ENCODE measurements at places on chromosomes 7 and 10.

DNA sequence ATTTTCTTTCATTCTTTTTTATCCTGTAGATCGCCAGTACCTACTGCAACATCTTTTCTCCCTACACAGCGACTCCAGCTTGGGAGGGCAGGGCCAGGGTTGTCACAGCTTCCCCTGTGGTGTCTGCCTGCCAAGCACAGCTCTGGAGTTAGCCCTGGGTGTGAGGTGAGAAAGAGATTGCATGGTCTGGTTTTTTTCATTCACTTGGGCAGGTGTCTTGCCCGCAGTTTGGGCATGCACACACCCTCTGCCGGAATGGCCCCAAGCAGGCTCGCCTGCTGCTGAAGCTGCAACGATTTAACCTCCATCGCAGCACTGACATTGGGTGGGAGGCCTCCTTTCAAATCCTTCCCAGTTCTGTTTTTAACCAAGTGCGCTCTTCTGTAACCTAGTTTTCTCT lies 132.8 kb downstream of the WNT2 start:
- no peak for DNase-seq

DNA sequence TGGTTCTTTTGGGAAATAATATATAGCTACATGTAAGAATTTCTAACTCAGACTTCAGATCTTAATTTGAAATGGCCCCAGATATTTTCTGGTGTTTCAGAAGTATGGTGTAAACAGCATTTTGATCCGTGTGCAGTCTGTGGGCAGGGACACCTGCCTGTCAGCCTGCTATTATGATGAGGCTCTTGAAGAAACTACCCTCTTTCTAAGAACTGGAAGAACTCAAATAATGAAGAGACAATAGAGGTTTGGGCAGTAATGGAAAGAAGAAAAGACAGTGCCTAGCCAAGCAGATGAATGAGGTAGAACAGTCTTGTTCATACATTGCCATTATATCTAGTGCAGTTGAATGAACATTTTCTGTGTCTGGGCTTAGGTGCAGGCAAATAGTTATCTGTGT lies 256.6 kb downstream of the ARHGAP21 start:
- DNase-seq = no peak

DNA sequence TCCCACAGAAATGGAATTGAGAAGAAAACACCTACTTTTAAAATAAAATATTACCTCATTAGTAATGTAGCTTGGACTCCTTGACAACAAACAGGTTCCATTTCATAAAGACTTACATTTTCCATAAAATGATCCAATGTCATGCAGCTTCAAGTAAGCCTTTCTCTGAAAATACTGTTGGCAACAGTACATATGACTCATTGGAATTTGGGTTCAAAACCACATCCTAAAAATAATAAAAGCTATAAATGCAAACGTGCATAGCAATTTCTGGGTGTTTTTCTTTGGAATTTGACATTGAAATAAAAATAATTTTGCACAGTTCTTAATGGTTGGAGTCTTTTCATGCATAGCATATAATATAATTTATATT lies 47.9 kb downstream of the FHIP2A start:
- peak; percentile 21 for DNase-seq

- no peak for DNase-seq
Measured at GRCh38 chr7:143327903-143328302, 12.0 kb downstream of the CLCN1 start.

DNA sequence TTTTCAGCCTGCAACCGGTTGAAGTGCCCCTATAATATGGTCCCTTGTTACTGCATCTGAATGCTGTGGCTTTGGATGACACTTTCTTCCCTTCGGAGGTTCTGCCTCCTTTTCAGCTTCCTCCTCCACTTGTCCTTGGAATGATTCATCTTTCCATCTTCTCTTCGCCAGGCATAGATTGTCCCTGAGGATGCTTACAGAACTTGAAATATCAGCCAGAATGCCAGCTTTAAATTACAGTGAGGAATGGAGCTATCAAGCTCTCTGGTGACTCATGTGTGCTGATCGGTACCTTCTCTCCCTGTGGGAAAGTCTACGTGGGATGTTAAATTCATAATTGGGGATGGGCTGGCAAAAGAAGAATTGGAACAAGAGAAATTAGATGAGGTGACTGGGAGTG lies 45.9 kb upstream of the PDK4 start:
- DNase-seq = no peak

GRCh38 chr10:110967645-110968044 lies 48.2 kb downstream of the SHOC2 start:
- DNase-seq = no peak

- DNase-seq = no peak
Measured at GRCh38 chr10:33455029-33455428, 120.6 kb upstream of the NRP1 start.

- no peak for DNase-seq
Measured at GRCh38 chr10:12806228-12807095, 195.1 kb downstream of the CCDC3 start.

GRCh38 chr10:91162495-91163268 lies 57.8 kb upstream of the PCGF5 start:
- no peak for DNase-seq

GRCh38 chr10:12705943-12706342 lies 295.6 kb downstream of the CCDC3 start:
- peak; percentile 58 for DNase-seq

GRCh38 chr7:100827330-100828226 lies at the start of gene EPHB4:
Gene EPHB4 (minus strand): TSS chr7:100827523. CDS start chr7:100827030, 493 bp downstream.
- peak; percentile 72 for DNase-seq

GRCh38 chr7:86149024-86149665 lies 494.6 kb upstream of the GRM3 start:
- no peak for DNase-seq

DNA sequence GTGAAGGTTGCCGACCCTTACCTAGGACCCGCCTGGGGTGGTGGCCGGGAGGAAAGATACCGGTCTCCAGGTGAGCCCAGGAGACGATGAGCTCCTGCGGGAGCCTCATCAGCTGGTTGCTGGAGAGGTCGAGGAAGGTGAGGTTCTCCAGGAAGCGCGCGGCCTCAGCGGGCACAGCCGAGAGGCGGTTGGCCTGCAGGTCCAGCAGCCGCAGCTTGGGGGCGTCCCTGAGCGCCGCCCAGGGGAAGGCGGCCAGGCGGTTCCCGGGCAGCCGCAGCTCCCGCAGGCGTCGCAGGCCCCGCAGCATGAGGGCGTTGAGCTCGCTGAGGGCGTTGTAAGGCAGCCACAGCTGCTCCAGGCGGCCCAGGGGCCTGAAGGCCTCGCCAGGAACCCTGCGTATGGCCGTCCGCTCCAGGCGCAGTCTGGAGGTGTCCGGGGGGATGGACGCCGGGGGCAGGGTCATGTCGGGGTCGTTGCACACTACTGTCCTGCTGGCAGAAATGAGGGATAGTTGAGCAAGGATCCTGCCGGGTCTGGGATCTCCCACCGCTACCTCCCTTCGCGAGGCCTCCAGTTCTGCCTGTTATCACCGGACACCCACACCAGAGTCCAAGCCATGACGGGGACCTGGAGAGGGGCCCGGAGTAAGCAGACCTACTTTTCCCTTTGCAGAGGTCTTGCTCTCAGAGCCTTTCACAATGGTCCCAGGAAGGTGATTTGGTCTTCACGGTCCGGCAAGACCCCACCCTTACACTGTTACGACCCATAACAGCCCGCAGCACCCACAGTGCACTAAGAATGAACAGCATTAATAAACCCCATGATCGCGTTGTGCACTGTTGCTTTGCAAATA lies 3.9 kb downstream of the LRIT1 start:
- DNase-seq = no peak

GRCh38 chr7:4692055-4692454 lies 10.0 kb downstream of the FOXK1 start:
- DNase-seq = no peak

GRCh38 chr10:131689016-131689415 lies 211.8 kb upstream of the PPP2R2D start:
- DNase-seq = no peak

GRCh38 chr7:149000961-149001360 lies 27.3 kb downstream of the PDIA4 start:
- no peak for DNase-seq

DNA sequence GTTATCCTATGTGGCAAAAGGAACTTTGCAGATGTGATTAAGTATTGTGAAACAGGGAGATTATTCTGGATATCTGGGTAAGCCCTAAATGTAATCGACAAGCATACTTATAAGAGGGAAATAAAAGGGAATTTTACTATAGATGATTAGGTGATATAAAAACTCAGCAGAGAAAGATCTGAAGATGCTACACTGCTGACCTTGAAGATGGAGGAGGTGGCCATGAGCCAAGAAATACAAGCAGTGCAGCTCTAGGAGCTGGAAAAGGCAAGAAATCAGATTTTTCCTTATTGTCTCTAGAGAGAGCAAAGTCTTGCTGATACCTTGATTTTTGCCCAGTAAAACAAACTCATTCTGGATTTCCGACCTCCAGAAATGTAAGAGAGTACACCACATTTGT lies 67.7 kb downstream of the BRAF start:
- DNase-seq = no peak

DNA sequence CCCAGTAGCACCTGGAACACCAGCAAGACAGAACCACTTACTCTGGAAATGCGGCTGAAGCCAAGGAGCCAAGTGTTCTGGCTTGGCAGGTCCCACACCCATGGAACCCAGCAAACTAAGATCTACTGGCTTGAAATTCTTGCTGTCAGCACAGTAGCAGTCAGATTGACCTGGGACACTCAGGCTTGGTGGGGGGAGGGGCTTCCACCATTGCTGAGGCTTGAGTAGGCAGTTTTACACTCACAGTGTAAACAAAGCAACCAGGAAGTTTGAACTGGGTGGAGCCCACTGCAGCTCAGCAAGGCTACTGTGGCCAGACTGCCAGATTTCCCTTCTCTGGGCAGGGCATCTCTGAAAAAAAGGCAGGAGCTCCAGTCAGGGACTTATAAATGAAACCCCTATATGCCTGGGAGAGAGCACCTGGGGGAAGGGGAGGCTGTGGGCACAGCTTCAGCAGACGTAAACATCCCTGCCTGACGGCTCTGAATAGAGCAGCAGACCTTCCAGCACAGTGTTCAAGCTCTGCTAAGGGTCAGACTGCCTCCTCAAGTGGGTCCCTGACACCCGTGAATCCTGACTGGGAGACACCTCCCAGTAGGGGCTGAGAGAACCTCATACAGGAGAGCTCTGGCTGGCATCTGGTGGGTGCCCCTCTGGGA lies 121.2 kb downstream of the MTERF1 start:
- no peak for DNase-seq

GRCh38 chr7:44975331-44976039 lies 3.3 kb downstream of the MYO1G start:
- DNase-seq = no peak

DNA sequence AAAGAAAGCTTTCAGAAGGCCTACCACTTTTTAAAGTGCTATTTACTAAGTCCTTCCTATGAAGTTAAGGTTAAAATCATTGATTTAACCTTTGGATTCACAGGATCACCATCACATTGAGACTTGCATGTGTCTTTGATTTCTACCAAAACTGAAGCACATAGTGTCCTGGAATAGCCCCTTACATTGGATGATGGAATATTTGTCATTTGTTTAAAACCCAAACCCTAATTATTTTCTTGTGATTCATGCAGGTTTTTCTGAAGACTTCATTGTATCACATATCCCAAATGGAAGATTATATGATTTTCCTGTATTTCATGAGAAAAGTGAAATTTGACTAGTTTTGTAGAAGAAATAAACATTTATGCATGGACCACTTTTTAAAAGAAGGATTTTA lies 3.3 kb downstream of the SEMA3A start:
- DNase-seq = no peak

DNA sequence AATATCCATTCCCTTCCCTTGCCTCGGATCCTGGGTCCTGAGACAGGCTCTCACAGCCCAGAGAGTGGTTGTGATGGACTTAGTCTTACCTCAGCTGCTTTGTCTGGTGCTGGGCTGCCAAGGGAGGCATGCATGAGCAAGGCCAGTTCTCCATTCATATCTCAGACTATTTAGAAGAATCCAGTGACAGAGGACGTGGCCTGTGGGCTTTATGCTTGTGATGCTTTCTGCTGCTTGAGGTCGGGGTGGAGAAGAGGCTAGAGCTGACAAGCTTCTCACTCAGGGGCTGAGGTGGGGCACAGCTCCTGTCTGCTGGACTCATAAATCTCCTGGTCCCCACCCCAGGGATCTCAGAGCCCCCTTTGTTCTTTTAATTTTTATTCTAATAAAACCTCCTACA lies 66.8 kb downstream of the DNAJC12 start:
- no peak for DNase-seq

DNA sequence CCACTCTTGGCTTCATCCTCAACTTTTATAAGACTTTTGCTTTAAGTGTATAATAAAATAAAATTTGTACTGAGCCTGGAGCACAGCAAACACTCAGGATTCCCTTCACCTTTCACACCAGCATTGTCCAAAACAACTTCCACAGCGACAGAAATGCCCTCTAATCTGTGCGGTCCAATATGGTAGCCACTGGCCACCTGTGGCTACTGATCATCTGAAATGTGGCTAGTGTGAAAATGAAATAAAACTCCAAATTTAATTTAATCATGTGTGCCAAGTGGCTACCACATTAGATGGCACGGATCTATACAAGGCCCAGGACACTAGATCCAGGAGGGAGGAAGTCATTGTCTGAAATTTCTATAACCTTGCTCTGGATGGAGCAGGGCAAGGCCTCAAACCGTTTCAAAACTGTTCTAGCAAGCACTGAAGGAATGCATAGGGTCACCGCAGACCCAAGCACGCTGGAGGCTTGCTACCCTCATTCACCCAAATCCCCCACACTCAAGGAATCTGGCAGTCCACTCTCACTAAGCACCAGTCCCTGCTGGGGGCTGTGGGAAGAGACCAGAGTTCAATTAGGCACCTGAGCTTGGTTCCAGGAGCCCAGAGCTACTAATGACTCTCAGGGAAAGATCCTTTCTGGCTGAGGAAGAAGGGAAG lies 6.3 kb upstream of the MYO1G start:
- no peak for DNase-seq

- no peak for DNase-seq
Measured at GRCh38 chr10:24824124-24824523, 100.4 kb upstream of the ARHGAP21 start.

- DNase-seq = no peak
Measured at GRCh38 chr10:31789555-31789954, 139.1 kb downstream of the ARHGAP12 start.

GRCh38 chr10:61139592-61139953 lies 195.6 kb upstream of the RHOBTB1 start:
- DNase-seq = no peak

DNA sequence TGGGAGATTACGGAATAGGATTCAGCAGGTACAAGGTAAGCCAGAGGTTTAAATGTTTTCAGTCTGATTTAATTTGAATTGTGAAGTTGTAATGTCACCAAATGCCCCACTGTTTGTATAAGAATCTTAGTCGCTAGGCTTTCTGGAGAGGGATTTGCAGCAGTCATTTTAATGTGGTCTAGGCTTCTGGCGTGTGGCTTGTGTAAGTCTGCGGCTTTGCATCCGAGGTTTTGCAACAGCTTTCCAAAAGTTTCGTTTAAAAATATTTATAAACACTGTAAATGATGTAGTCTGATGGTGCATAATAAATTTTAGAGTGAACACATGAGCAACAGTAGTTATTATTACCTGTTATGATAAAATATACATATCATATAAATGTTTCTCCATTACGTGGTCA lies 26.1 kb upstream of the BHLHA15 start:
- no peak for DNase-seq

DNA sequence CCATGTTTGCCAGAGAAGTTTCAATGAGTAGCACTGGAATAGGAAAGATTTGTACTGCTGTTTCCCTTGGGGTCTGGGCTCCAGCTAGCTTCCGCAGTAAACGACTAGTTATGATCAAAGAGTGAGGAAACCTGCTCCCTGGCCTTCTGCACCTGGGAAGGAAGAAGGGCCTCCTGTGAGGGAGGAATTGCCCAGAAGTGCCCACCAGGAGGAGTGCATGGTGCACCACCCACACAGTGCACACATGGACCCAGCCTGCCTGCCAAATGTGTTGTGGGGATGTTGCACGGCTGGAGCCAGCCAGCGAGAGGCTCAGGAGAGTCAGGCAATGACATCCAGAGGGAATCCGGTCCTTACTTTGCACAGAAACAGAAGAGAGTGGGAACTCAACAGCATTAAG lies 27.0 kb upstream of the FAM107B start:
- no peak for DNase-seq

Measured in SW 1271 (cell line).